ENCODE measurements at places on chromosomes 11 and 22.

DNA sequence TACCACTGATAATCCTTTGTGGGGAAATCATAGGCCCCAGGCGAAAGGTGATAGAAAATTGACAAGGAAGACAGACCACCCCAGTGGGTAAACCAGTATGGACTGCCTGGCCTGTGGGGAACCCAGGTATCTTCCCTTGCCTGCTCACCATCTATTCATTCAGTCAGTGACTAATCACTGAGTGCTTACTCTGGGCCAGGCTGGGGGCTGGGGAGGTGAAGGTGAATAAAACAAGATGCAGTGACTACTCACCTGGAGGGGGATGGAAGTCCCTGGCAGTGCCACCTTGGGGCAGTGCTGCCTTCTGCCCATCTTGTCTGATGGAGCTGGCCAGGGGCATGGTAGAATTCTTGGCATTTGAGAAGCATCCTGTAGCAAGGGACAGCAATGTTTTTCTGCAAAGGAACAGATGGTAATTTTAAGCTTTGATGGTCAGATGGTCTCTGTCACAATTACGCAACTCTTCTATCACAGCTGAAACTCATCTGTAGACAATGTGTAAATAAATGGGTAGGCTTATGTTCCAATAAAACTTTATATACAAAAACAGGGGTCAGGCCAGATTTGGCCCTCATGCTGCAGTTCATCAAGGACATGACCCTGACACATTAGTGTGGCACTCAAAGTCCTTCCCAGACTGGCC is 4.6 kb downstream of the ISX start:
- DNase-seq: no peak

DNA sequence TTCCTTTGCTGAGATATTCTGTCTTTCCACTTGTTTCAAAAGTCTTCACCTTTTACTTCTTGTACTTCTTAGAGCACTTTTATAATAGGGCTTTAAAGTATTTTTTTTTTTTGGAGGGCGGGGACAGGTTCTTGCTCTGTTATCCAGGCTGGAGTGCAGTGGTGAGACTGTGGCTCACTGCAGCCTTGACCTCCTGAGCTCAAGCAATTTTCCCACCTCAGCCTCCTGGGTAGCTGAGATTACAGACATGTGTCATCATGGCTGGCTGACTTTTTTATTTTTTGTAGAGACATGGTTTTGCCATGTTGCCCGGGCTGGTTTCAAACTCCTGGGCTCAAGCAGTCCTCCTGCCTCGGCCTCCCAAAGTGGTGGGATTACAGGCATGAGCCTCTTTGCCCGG is 57.9 kb downstream of the DYNC2H1 start:
- no peak for DNase-seq

GRCh38 chr11:128579798-128580504 is 7.4 kb downstream of the ETS1 start:
- DNase-seq: peak; percentile 49

DNA sequence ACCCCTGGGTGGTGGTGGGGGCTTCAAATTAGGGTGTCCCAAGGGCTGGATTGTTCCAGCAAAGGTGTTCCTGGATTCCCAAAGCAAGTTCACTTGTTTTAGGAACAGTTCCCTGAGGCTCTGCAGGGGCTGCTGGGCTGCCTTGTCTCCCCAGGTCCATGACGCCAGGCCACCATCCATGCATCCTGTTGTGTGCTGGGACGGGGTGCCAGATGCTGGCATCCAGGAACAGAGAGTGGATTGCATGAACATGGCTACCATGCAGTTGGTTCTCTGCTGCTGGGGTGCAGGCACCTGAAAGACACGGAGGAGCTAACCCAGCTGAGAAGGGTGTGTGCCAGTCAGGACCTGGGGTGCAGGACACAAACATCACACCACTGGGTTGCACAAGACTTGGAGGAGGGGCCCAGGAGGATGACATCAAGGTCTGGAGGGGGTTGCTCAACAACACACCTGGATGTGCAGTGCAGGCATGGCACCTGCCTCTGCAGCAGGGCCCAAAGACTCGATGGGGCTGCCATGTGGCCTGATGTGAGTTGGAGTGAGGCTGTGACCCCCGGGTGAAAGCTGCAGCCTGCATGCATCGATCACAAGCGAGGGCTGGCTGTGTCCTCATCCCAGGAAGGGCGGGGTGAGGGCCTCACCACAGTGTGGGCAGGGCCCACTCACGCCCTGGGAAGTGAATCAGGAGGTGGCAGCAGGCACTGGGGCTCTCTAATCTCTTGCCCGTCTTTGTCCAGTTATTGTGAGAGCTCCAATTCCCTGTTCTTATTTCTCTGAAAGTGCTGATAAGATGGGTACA is 74.0 kb upstream of the CLDN5 start:
- DNase-seq: no peak

GRCh38 chr22:20280866-20281265 is 12.7 kb upstream of the RTN4R start:
- DNase-seq: no peak

DNA sequence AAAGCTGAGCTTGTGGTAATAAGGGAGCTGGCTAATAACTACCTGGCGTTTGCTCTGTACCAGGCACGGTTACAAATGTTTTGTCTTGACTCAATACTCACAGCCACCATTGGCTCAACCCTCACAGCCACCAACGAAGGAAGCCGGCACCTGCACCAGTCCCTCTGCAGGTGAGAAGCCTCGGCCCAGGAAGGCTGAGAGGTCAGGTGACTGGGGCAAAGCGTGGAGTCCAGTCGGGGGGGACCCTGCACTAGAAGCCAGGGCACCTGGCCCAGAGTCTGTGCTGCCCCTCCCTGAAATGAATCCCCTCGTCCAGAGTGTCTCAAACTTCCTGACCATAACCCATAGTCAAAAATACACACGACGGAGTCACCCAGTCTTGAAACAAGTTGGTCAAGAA is 90.1 kb downstream of the PHF21B start:
- DNase-seq: no peak

GRCh38 chr22:22348127-22348814 is 103.7 kb downstream of the VPREB1 start:
- no peak for DNase-seq

DNA sequence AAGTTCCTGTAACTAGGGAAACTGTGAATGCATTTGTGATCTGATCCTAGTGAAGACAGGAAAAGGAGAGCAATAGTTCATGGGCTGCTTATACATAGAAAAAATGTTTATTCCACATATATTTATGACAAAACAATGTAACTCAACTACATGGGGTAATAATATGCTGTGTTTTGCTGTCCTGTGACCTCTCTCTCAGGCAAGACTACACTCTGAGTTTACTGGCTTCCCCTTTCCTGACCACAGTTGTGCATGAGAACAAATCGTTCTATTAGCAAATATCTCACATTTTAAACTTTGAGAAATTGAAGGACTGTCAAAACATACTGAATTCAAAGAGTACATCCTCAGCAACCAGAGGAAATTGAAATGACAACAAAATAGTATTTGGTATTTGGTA is 161.9 kb upstream of the TRPC6 start:
- no peak for DNase-seq

- no peak for DNase-seq
Measured at GRCh38 chr11:130553306-130553705, 104.9 kb downstream of the ADAMTS15 start.

GRCh38 chr11:29009426-29009825 is 901.2 kb downstream of the METTL15 start:
- no peak for DNase-seq

GRCh38 chr22:27475548-27475897 is 326.0 kb downstream of the MN1 start:
- DNase-seq: no peak

DNA sequence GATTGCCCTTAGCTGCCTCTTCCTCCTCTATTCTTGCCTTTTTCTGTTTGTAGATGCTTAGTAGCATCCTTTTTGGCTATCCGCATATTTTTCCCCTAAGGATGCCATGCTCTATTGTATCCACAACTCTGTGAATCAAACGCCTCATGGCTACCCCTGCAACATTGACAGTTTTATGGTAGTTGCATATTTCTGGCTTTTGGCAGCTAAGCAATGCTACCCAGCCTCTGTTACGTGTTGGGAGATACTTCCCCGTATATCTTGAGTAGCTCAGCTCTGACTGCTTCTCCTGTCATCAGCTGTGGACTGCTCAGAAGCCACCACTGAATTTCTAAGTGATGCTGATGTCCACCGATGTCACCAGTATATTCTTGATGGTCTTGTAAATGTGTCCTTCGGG is 15.1 kb upstream of the SLC3A2 start:
- DNase-seq: no peak

GRCh38 chr11:67268962-67269268 is 2.6 kb downstream of the GRK2 start:
- no peak for DNase-seq

- DNase-seq: no peak
Measured at GRCh38 chr22:38996105-38996504, 14.0 kb downstream of the APOBEC3B start.

- DNase-seq: no peak
Measured at GRCh38 chr11:131582021-131582525, 211.7 kb downstream of the NTM start.

- DNase-seq: no peak
Measured at GRCh38 chr11:83836065-83836464, 549.9 kb upstream of the CCDC90B start.

GRCh38 chr11:118364956-118365615 is 5.7 kb downstream of the UBE4A start:
- no peak for DNase-seq

- no peak for DNase-seq
Measured at GRCh38 chr11:79255965-79256364, 184.9 kb downstream of the TENM4 start.

- DNase-seq: no peak
Measured at GRCh38 chr11:64713016-64713707, 9.8 kb downstream of the NRXN2 start.

DNA sequence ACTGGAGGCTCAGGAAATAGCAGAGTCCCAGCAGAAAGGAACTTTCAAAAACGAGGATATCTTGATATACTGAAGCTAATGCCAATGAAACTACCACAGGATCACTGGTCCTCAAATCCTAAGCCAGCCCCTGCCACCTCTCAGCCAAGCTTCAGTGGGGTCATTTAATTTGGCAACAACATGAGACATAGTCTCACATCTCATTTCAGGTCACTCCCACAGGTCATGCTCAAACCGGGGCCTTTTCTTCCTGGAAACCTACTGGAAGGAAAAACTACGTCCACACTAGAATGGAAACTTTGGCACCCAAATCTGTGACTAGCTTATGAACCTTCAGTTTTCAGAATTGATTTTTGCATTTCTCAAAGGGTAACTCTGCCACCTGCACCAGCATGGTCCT is 61.9 kb upstream of the CYP2D6 start:
- no peak for DNase-seq

DNA sequence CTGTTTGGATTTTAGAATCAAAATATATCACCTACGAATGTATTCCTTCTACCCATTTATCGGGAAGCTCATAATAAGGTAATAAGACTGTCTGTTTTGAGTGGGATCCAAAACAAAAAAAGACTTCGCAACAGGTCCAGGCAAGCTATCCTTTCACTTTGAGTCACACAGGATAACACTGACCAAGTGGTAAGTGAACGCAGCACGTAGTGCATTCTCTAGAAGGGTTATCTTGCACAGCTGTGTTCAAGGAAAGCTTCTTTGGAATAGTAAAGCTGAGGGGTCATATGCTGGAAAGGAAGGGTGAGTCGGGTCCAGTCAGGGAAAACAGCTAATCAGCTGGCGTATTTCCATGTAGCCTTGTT is 22.3 kb upstream of the NRGN start:
- DNase-seq: no peak

- DNase-seq: no peak
Measured at GRCh38 chr11:96180341-96180740, 162.7 kb downstream of the MAML2 start.

- no peak for DNase-seq
Measured at GRCh38 chr22:29704528-29705285, 15.1 kb upstream of the CABP7 start.

DNA sequence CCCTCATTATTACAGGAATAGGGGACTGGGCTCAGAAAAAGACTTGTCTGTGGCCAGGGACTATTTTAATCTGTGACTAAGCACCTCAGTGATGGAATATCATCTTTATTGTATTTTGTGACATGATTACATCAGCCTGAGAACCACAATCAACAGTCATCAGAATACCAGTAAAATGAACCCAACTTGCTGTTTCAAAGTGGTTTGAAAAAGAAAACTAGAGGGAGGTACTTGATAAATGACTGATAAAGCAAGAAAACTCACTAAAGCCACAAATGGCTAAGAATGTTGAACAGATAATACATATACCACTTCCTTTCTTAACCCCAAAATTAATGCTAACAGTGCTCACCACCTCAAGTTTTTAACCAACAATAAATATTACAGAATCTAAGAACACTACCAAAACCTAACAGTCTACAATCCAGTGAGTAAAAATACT is 155.7 kb downstream of the ATG16L2 start:
- DNase-seq: peak; percentile 70

DNA sequence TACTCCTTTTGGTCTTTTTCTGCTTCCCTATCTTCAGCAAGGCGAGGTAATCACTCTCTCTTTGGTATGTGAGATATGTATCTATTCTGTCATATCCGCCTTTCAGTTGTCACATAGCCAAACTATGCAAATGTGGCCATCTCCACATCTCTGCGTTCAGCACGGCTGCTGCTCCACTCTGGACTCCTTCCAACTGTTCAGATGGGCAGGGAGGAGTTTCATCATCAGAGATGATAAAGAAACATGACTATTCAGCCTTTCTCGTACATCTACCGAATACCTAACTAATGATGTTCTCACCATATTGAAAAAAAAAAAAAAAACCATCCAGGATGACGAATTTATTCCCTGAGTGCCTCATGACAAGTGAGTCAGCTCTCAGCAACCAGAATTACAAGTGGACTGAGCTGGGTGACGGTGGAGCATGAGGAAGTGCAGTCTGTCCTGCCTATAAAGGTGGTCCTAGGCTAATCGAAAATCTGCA is 899.6 kb downstream of the OPCML start:
- no peak for DNase-seq

- no peak for DNase-seq
Measured at GRCh38 chr11:57144075-57144474, 37.7 kb upstream of the LRRC55 start.

- no peak for DNase-seq
Measured at GRCh38 chr22:17910561-17911311, 113.6 kb downstream of the MICAL3 start.

DNA sequence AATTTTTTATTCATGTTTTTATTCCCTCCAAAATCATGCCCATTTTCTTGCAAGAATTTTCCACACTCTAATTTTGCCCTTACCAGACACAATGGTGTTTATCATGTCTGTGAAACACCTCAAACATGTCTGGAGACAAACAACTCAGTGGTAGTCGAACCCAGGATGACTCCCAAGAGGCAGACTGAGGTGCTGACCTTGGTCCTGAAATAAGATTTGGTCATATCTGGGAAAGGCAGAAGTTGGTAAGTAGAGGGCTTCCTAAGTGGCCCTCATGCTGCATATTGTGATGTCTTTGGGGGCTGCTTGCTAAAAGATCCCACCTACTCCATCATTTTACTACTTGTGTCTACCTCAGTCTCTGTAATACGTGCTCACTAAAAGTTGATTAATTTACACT is 369.4 kb upstream of the ISX start:
- no peak for DNase-seq

DNA sequence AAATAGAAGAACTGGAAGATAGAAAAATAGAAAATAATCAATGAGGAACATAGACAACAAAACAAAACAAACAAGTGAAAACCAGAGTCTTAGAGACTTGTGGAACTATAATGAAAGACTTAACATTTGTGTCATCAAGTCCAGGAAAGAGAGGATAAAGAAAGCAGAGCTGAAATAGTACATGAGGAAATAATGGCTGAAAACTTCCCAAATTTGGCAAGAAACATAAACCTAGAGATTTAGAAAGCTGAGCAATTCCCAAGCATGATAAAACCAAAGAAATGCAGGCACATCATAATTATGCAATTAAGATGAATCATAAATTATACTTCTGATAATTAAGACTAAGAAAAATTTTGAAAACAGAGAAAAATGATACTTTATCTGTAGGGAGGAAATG is 614.5 kb downstream of the ETS1 start:
- no peak for DNase-seq

Data from CD4-positive, alpha-beta T cell treated with Interleukin-4 for 4 hours (primary cell).